ENCODE measurements at places on chromosomes 4 and X.

- DNase-seq = no peak
These were observed 34.1 kb downstream of the P2RY8 start for GRCh38 chrX:1502853-1503252.

- DNase-seq = no peak
These were observed 714.2 kb upstream of the LCORL start for GRCh38 chr4:18735740-18736268.

GRCh38 chr4:129109965-129110824 is 14.2 kb downstream of the C4orf33 start:
- no peak for DNase-seq

DNA sequence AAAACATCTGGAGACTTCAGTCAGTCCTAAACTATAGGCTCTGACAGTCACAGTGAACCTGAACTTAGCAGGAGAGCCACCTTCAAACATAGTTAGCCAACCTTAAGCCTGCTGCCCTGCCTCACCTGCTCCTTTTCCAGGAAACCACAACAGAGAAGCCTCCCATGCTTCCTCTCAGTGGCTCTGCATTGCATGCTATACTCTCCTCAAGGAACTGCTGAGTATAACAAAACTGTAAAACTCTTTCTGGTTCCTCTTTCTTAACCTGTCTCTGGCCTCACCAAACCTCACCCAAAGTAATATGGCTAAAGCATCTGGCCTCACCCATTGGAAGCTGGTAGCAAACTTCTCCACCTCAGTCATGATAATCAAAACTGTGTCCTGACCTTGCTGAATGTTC is 122.1 kb downstream of the ANKRD50 start:
- DNase-seq = no peak

- no peak for DNase-seq
These were observed 137.2 kb downstream of the STPG2 start for GRCh38 chr4:98006060-98006459.

GRCh38 chr4:151227172-151227571 is 49.8 kb upstream of the PRSS48 start:
- DNase-seq = no peak

DNA sequence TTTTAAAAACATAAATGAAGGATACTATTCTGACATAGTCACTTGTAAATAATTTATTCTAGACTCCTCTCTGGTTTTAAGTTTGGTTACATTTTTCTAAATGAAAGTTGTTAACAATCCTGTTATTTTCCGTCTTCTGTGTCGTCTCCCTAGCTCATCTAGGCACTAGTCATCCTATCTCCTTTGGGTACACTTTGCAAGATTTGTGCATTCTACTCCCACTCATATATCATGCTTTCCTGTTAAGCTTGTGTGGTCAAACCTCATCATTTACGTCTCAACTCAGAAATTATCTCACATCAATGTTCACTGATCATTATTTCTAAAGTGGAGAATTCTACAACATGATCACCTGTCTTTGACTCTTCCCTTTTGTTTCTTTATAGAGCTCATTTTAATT is 658.7 kb downstream of the TLL1 start:
- no peak for DNase-seq

- no peak for DNase-seq
These were observed 994.9 kb upstream of the SLIT2 start for GRCh38 chr4:19256823-19257222.

GRCh38 chrX:24877854-24878650 is 137.7 kb downstream of the ARX start:
- no peak for DNase-seq

DNA sequence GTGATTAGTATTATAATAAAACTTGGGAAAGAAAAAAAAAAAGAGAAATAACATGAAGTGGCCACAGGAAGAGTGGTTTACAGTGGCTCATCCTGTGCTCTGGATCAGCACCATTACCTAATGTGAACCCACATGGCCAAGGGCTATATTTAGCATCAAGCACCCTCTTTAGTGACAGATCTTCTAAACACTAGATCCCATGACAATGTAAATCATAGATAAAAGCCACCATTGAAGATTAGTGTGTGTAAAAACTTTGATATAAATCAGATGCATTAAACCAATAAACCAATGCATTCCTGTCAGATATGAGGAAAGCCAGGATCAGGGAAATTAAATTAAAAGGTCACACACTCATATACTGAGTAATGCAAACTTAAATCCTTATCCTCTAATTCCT is 400.6 kb upstream of the MAGEB18 start:
- DNase-seq = no peak

GRCh38 chr4:182293691-182294255 is 50.6 kb downstream of the TENM3 start:
- DNase-seq = no peak

- no peak for DNase-seq
These were observed 184.9 kb downstream of the NPFFR2 start for GRCh38 chr4:72216539-72217277.

DNA sequence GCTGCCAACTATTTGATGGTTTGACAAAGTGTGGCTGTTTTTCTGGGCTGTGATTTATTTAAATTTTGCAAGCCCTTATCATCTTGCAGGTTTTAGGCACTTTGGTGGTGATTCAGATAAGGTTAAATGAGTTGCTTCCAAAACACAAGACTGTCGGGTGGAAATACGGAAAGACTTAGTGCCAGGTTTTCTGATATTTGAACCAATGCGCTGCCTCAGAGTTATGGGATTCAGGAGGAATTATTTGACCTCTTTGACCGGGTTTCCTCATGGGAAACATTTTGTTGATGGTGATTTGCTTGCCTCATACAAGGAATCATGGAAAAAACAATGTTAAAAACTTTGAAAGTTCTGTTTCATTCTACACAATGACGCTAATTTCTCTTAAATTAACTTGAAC is 136.1 kb upstream of the MAP9 start:
- no peak for DNase-seq

DNA sequence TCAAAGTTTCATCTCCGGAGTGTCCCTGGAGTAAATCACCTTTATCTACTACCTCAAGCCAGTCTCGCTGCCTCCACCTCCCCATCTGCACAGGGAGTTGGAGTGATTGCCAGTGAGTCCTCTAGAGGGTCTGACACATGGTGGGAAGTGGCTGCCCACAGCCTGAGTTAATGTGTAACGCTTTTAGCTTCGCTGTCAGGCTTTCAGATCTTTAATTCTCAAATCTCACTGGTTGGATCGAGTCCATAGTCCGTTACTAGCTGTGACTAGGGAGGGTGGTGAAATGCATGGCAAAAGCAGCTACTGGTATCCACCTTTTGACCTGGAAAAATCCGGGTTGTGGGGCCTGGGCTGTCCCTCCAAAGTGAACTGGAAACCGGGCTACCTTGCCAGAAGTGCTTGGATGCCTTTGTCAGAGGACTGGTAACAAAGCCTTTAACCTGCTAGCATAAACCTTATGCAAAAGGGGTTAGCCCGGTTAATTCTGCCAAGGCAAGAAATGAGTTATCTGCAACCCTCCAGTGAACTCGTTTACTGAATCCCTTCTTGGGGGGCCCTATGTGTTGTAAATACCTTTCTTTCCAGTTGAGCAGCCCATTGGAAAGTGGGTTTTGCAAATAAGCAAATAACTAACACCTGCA is 5.1 kb upstream of the WDR1 start:
- no peak for DNase-seq

- no peak for DNase-seq
These were observed 547.5 kb downstream of the NLGN4X start for GRCh38 chrX:5681159-5681558.

DNA sequence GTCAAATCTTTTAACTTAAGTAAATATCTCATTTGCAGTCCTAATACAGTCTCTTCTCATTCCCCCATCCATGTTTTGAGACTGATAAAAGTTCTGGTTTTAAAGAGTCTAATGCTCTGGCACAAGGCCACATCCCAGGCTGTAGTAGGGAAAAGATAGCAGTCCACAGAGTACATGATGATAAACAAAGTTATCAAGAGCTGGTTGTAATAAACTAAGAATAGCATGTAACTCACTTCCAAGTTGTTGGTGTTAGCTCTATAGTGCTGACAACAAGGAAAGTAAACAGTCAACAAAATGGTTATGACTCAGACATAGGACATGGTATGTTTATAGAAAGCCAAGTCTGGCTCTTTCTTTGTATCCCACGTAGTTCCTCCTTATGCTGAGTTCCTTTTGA is 21.8 kb upstream of the AREG start:
- DNase-seq = no peak

DNA sequence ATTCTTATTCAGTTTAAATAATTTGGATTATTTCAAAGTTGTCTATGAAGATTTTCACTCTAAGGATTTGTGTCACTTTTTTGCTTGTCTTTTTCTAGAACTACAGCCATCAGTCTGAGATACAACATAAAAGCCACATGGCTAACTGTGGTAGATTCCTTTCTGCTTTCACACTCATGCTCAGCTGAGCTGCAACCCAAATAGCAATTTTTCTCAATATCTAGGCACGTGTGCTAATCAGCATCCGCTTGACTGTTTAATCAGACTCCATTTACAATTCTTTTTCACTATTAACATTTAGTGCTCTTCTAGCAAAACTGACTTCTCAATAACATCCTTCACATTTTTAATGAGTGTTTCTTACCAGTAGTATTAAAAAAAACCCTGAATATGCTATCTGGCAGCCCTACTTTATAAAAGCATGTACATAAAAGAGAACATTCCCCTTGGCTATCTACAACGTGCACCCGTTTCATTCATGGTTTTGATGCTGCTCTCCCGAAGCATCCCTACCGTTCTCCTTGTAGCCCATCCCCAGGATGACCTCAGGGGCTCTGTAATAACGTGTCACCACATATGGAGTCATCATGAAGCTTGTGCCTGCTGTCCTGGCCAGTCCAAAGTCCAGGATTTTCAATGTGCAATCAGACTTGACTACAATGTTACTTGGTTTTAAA is 259.2 kb downstream of the MAPK10 start:
- no peak for DNase-seq

DNA sequence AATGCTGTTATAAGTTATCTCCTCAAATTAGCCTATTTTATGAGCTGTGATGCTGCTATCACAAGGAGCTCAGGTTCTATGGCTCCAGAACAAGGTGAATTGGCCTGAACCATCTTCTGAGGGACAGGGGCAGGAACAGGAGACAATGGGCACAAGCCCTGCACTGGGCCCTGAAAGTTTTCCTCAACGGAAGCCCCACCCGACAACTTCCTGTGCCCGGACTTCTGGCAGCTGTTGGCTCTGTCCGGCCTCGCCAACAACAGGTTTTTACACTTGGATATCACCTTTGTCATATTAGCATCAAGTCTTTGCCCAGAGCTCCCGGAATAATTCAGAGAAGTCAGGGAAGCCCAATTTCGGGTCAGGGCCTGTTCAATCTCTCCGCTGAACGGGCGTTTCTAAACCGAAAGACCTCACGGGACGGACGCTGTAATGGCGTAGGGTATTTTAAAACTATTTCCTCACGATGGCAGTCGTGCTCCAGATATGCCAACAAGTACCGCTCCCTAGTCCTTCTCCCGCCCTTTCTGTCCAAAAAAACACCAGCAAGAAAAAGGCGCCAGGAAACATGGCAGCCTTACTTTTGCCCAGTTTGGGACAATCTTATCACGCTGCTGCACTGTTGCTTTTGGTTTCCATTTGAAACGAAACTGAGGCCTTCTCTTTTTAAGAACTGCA is 201.0 kb upstream of the STK26 start:
- no peak for DNase-seq

DNA sequence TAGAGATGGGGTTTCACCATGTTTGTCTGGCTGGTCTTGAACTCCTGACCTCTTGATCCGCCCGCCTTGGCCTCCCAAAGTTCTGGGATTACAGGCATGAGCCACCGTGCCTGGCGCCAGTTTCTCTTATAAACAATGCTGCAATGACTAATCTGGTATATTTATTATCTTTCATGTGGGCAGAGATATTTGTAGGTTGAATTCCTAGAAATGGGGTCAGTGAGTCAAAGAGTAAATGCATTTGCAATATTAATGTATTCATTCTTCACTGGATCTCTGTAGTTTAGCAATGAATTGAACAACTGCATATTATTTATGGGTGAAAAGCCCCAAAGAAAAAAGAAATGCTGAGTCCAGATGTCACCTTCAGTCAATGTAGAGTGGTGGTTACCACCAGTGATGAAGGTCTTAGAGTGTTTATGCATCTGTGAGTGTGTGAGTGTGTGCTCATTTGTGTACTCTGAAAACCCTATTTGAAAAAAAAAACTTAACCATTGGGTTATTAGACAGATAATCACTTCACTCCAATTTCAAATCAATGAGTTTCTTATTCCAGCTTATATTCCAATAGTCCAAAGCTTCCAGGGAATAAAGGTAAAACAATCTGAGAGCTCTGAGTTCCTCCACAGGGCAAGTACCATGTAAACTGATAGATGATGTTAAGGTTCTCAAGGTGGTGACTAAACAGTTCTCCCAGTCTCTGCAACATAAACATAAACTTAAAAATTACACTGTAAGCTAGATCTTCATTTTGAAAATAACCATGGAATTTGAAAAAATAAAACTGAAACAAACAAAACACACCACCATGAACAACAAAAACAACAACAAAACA is 22.6 kb upstream of the CD38 start:
- DNase-seq = peak; percentile 74

GRCh38 chrX:24396931-24397279 is 36.5 kb downstream of the SUPT20HL1 start:
- peak; percentile 16 for DNase-seq

DNA sequence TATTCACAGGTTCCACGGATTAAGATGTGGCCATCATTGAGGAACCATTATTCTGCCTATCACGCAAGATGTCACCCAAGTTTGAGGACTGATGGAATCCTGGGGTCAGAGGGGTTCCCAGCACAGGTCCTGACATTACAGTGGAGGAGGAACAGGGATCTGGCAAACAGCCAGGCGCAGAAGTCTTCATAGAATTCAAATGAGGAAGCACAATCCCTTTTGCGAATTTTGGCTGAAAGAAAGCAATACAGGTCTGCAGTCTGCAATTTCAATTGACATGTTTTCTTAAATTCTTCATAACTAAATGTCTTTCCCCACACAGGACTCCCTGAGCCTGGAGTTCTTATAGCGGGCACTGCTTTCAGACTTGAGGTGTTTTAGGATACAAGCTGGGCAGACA is 14.5 kb downstream of the DOCK11 start:
- DNase-seq = no peak

- DNase-seq = peak; percentile 4
These were observed 75.9 kb downstream of the COQ2 start for GRCh38 chr4:83208371-83209365.

DNA sequence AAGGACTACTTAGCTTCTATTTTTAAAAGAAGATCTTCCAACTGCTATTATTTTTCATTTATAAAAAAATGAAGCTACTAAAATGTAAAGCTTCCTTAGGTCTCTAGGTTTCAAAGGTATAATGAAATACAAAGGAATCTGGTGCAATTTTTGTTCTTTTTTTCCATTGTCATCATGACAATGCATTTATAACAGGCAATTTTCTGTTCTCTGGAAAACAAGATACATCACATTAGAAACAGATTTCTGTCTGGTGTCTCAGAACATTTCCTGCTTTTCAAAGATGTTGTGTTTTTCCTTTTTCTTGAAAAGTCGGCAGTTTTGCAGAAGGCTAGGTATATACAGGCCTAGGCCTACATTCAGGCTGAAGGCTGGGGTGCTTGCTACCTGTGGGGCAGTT is 63.6 kb upstream of the ATP8A1 start:
- DNase-seq = no peak

- no peak for DNase-seq
These were observed 301.2 kb downstream of the MAPK10 start for GRCh38 chr4:86058621-86059020.
